M059J (cell line): ENCODE measurements at places on chromosomes 3 and 15.

GRCh38 chr3:56154297-56154696 is 314.0 kb downstream of the ERC2 start:
- DNase-seq: peak; percentile 26

DNA sequence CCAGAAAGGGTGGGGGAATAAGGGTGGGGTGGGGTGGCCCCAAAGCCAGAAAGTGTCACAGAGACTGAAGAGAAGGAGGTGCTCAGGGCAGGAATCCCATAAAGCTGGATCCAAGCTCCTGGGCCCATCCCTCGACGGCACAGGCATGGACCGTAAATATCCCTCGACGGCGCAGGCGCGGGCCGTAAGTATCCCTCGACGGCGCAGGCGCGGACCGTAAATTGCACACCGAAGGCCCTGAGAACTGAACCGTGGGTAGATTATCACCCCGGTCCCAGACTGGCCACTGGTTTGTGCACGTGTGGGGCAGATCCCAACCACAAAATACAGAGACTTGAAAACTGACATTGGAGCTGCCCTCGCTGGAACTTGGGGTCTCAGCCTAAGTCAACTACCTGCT is 41.3 kb upstream of the MUC4 start:
- no peak for DNase-seq

DNA sequence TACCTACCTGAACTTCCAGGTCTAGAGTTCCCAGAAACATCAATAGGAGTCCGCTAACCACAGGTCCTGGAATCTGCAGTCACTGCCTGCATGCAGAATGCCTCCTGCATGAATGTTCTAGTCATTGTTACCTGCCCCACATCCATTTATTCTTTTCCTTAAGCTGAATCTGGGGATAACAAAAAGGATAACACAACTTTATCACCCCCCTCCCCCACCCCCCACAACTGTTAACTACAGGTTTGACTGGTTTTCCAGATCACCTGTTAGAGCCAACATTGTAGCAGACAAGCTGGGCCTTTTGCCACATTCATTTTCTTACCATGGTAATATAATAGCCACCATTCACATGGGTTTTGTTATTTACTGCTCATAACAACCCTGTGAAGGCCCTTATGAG is 4.6 kb upstream of the CTSH start:
- no peak for DNase-seq

DNA sequence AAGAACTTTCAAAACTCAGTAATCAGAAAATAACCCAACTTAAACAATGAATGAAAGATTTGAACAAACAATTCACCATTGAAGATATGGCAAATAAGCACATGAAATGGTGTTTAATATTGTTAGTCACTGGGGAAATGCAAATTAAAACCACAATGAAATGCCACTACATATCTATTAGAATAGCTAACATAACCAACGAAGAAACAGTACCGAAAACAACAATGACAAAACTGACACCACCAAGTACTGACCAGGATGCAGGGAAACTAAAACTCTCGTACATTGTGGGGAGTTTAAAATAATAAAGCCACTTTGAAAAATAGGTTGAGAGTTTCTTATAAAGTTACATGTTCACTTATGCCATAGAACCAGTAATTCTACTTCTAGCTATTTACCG is 69.1 kb downstream of the KBTBD8 start:
- DNase-seq: no peak
